ENCODE measurements at places on chromosomes 3 and 15.

- DNase-seq, result no peak
Observed at GRCh38 chr3:7489417-7489816, 628.5 kb downstream of the GRM7 start.

GRCh38 chr15:41879321-41879845 is 14.5 kb downstream of the SPTBN5 start:
- DNase-seq, result no peak

GRCh38 chr3:168455814-168456213 is 360.1 kb upstream of the GOLIM4 start:
- DNase-seq, result no peak

GRCh38 chr3:33159234-33159633 is 45.4 kb downstream of the CRTAP start:
- no peak for DNase-seq

DNA sequence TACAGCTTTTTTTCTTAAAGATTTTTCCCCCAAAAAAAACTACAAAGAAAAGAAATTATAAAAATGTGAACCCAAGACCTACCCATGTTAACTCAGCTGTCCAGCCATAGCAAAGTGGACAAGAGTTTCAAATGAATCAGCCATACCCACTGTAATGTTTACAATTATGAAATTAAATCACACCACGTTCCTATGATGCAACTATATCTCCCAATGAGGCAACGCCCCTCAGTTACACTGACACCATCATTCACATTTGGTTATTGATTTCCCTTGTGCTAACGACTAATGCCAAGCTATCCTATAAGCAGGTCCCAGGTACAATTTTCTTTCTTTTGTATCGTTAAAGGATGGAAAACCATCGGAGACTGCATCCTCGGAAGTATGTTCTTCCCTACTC is 115.1 kb upstream of the ICE2 start:
- no peak for DNase-seq

GRCh38 chr3:9222956-9223639 is 26.3 kb downstream of the SRGAP3 start:
- no peak for DNase-seq
